ENCODE measurements at places on chromosomes 7 and 10.

DNA sequence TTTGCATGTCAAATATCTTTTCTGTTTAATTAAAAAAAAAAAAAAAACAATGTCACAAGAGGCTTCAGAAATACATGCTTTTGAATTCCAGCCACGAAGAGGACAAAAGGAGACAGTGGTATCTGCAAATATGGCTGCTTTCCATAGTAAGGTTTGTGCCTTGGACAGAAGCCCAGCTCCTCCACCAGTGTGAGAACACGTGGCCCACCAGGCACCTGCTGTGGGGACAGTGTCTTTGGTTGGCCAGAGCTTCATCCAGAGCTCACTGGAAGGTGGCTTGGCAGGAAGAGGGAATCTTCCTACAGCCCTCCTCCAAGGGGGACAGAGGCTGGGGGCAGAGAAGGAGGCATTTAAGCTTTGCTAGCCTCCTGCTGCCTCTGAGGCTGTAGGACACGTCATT, 144.6 kb downstream of the GLCCI1 start:
- DNase-seq, result no peak

GRCh38 chr7:148445260-148446044, 145.1 kb upstream of the C7orf33 start:
- DNase-seq, result no peak

GRCh38 chr10:58590152-58590840, 77.6 kb downstream of the BICC1 start:
- DNase-seq, result no peak

DNA sequence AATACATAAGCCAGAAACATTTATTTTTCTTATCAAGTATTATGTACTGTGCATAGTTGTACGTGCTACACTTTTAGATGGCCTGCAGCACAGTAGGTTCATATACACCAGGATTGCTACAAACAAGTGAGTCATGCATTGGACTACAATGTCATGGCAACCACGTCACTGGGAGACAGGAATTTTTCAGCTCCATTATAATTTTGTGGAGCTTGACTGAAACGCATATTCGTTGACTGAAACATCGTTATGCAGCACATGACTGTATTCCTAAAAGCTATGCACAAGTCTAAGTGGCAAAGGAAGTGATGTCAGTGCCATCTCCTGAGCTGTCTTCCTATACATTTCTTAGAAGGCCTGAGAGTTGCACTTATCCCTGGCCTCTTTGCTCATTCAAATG, 871.8 kb downstream of the IPMK start:
- DNase-seq, result no peak

GRCh38 chr7:141478845-141479244, 72.4 kb upstream of the AGK start:
- DNase-seq, result no peak

- DNase-seq, result no peak
Observed at GRCh38 chr10:116787053-116787659, 44.8 kb upstream of the HSPA12A start.

- DNase-seq, result no peak
Observed at GRCh38 chr7:108200326-108200725, 70.2 kb upstream of the LAMB4 start.

DNA sequence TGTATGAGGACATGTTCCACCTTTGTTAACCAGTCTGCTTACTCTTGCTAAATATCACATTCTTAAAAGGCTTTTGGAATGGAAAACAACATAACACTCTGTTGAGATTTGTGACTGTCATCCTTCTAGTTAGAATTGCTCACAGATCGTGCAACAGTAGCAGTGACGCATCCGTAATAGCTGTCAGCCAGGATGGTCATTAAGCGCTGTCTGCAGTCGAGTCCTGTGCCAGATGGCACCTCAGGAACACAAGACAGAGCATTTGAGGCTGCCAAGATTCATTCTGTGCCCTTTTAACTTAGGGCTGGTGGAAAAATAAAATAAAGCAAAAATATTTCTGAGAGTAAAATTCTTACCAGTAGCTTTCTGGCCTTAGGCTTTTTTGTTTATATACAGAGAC, 348.6 kb downstream of the ANKRD7 start:
- DNase-seq, result no peak

DNA sequence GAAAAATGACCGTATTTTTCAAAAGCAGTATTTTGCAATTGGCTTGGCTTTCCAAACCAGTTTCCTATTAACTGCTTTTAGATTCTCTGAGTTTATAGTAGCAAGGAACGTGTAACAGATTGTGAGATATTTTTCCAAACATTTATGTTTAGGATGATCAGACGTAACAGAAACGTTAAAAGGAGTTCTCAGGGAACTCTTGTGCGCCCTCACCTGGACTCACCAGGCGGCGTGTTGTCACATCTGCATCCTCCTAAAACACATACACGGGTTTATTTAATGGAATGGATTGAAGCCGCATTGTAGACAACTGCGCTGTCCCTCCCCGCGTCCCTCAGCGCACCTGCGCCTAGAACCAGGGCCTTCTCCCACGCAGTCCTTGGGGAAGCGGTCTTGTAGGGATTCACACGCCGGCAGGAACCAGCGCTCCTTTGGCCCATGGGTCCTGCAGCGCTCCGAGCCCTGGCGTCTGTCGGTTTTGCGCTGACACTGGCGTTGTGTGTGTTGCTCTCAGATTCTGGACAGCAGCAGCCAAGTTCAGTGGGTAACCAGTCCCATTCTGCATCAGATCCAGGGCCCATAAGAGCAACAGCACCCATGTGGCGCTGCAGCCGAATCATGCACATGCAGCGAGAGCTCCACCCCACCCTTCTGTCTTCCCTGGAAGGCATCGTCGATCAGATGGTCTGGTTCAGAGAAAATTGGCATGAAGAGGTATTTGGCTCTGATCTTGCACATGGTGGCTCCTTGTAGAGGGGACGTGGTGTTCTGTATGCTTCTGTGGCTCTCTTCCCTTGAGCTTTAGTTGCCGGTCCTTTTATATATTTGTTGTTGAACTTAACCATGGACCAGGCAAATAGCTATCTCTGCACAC, 114.9 kb downstream of the TRRAP start:
- no peak for DNase-seq

DNA sequence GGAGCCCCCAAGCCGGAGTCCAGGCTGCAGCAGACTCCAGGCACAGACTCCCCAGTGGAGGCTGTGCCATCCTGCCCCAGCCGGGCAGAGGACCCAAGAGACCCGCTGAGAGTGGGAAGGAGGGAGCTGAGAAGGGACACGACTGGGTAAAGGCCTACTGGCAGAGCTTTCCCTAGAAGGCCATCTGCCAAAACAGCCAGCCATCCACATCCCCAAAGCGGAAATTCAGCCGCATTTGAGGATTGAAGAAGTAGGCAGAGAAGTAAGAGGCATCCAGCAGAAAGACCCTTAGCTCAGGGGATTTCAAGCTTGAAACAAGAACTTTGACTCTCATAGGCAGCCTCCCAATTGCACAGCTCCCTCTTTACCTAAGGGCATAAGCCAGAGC, 857 bp downstream of the CPXM2 start:
- DNase-seq, result no peak

DNA sequence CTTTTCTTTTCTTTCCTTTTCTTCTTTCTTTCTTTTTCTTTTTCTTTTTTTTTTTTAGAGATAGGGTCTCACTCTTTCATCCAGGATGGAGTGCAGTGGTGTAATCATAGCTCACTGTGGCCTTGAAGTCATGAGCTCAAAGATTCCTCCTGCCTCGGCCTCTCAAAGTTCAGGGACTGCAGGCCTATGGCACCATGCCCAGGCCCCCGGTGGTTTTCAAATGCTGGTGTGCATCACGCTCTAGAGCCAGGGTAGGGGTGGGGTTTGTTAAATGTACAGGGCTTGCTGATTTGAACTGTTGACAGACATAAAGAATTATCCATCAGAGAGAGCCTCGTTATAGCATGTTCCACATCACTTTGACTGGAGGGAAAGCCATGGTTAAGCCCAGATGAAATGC, 5.8 kb downstream of the MINDY4 start:
- no peak for DNase-seq

DNA sequence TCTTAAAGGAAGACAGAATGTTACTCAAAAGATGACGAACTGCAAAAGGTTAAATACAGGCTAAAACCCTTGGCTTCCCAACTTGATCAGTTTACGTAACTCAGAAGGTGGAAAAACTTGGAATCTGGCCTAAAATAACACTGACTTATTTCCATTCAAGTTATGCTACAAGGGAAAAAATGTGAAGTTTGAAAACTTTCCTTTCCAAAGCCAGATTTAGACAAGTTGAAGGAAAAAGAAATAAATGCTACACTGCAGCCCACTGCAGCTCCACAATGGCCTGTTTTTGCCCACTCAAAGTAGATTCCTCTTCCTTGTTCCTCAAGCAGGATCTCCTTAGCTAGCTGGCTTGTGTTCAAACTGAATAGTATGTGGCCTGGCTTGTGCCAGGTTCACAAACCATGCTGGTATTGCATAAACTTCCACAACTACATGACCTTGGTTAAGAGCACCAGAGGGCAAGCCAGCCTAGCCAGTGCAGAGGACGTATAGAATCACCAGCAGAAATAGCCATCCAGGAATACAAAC, 166.2 kb downstream of the CPEB3 start:
- no peak for DNase-seq

GRCh38 chr7:101593556-101593955, 35.5 kb downstream of the MYL10 start:
- no peak for DNase-seq

DNA sequence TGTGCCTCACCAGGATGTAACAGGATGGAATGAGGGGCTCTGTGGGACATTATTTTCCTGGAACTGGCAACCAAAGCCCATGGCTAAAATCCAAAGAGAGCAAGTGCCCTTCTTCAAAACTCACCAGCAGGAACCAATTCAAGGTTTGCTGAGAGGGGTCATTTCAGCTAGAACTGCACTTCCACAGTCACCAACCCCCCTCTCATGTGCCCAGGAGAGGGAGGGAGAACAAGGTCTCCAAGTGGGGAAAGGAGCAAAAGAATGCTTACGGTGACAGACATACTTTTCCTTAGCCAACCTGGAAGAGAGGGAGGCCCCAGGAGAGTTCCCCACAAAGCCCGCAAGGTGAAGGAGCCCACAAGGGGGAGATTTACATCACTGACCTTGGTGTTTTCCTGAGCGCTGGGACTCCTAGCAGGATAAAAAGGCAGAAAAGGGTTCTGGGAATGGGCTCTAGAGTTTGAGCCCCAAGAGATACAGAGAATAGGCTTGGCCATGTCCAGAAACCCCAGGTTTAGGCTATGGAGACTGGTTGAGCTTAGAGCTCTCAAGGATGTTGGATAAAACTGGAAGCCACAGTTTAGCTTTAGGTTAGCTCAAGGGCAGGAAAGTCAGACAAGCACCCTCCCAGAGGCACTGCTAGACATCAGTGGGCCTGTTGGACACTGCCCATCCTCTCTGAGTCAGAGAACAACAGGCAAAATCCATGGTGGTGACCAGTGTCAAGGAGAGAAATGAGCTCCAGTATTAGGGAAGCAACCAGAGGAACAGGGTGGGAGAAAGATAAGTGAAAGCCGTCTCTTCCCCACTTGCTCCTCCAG, 63.9 kb upstream of the GHITM start:
- no peak for DNase-seq

GRCh38 chr7:45106-46090, 147.0 kb upstream of the FAM20C start:
- no peak for DNase-seq

- no peak for DNase-seq
Observed at GRCh38 chr10:133091316-133091715, 3.6 kb downstream of the ADGRA1 start.

DNA sequence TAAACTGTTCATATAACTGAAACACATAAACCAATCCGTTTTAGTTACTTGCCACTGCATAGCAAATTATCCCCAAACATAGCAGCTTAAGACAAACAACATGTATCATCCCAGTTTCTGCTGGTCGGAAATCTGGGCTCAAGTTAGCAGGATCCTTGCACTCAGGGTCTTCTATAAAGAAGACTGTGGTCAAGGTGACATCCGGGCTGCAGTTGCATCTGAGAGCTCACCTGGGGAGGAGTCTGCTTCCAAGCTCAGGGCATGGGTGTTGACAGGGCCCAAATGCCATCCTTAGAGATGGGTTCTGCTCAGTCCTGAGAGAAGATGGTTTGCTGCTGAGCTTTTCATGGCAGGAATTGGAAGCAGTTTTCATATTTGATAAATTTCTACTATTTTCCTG, 431.2 kb downstream of the PAXIP1 start:
- no peak for DNase-seq

GRCh38 chr7:574661-575395, 55.2 kb upstream of the PDGFA start:
- peak; percentile 12 for DNase-seq

DNA sequence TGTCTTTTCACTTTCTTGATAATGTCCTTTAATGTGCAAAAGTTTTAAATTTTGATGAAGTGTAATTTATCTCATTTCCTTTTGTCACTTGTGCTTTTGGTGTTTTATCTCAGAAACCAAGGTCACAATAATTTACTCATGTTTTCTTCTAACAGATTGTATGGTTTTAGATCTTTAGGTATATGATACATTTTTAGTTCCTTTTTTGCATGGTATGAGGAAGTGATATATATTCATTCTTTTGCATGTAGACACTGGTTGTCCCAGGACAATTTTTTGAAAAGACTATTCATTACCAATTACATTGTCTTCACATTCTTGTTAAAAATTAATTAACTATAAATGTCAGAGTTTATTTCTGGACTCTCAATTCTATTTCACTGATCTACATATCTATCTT, 39.8 kb upstream of the GPR22 start:
- no peak for DNase-seq

GRCh38 chr10:111034598-111035310, 42.1 kb upstream of the ADRA2A start:
- no peak for DNase-seq

- no peak for DNase-seq
Observed at GRCh38 chr10:81031774-81032173, 494.1 kb downstream of the SH2D4B start.

GRCh38 chr10:6202098-6202683, 541 bp upstream of the PFKFB3 start:
- DNase-seq, result no peak

- DNase-seq, result no peak
Observed at GRCh38 chr10:98259606-98260315, 8.2 kb downstream of the LOXL4 start.

DNA sequence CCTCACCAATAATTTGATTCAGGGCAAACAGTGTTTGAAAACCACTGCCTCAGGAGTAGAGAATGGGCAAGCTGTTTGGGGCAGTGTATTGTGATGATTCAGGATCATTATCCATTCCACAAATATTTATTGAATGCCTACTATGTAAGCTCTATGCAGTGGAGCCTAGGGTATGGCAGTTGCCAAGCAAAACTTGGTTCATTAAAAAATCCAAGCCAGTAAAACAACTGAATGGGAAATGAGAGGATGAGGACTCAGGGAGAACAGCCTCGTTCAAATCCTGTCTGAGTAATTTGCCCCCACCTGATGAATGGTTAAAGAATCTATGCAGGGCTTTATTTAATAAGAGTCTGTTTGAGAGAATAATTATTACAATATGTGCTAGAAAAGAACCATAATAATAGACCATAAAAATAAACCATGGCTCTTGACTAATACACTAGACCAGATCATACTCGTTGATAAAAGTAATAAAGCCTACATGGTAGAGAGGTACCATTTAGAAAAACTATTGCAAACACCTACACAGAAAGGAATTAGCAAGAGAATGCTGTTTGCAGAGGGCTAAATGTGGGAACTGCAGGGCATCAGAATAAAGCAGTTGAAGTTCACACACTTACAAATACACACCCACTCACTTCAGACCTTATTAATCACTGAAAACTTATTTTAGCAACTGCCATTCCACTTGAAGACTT, 71.7 kb downstream of the CREB5 start:
- DNase-seq, result no peak

GRCh38 chr10:34743814-34744213, 71.3 kb downstream of the PARD3 start:
- no peak for DNase-seq

GRCh38 chr10:55277549-55277948, 476.5 kb upstream of the PCDH15 start:
- no peak for DNase-seq

Data from nucleus accumbens (tissue), 56 donors.